Stimulated activated naive CD4-positive, alpha-beta T cell treated with Interleukin-2 at 50 U/mL for 16 hours (primary cell): ENCODE measurements at places on chromosomes 13 and 19.

DNA sequence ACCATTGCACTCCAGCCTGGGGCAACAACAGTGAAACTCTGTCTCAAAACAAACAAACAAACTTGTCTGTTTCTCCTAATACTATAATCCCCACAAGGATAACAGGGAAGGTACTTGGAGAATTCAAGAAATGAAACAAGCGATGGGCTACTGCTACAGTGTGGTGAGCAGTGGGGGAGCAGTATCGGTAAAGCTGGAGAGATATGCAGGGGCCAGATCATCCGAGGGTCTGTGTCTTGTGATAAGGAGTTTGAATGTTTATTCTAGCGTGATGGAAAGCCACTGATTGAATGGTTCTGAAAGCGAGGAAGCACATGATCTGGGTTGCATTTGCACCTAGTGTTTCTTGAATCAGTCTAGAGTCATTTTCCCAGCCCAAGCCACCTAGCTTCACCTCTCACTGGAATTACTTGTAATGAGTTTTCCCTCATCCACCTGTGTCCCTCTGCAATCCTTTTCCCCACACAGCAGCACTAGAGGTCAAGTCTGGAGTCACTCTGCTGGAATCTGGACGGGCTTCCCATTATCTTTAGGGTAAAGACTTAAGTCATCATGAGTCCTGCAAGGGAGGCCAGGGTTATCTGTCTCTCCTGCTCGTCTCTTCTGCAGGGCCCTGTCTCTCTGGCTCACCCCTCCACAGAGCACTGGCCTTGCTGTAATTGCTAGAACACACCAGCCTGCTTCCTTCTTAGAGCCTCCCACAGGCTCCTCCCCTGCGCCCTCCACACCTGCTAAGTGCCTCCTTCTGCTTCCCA is 162.3 kb downstream of the KLF5 start:
- DNase-seq, result no peak

- DNase-seq, result no peak
Measured at GRCh38 chr13:100397627-100398026, 191.0 kb downstream of the GGACT start.

DNA sequence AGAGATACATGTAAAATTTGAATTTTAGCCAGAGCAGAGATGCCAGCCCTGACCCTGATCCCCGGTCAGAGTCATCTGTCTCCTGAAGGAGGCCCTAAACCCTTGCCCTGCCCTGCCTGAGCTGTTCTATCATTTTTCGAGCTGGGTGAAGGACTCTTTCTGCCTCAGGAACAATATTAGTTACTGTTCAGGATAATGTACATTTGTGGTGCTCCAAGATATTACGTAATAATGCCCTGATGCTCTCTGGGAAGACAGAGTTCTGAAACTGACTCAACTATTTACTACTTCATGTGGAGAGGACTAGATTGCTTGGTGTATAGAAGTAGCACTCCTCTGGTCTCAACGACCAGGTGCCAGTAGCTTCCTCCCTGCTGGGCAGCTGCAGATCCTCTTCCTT is 37.9 kb upstream of the UBL3 start:
- no peak for DNase-seq

DNA sequence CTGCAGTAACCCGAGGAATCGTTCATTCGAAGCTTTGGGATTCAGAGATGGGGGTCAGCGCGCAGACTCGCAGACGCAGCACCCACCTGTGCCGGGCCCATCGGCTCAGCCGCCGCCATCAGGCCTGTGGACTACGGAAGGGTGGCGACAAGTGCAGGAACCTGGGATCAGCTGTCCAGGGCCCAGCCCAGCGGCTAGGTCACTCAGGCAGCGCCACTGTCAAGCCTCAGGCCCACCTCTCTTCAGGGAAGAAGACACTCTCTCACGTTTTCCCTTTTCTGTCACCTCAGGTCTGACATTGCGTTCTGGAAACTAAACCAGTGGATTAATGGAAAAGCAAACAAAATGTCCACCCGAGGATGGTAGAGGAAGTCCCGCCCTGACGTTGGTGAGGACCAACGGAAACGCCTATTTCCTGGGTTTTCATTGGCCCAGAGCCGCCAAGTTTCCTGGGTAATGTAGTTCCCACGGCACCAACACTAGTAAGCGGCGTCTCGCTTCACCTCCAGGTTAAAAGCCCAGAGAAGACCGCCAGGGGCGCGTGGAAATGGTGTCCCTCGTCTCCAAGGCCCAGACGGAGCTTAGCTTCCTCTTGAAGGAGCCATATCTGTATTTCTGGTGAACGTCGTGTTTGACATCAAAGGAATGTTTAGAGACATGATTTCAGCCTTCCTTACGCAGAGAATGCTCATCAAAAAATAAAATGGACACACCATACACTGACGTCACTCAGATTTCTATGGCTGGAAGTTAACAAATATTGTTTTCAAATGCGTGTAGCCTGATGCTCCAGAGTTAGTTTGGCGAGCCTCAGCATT is at the start of gene ZNF772:
TSS of gene ZNF772 (minus strand) at position 376 of the 818 bp plus-strand sequence. CDS start at position 119, 257 bp downstream.
- peak; percentile 90 for DNase-seq

- no peak for DNase-seq
Measured at GRCh38 chr13:43127827-43128226, 104.4 kb downstream of the DNAJC15 start.

DNA sequence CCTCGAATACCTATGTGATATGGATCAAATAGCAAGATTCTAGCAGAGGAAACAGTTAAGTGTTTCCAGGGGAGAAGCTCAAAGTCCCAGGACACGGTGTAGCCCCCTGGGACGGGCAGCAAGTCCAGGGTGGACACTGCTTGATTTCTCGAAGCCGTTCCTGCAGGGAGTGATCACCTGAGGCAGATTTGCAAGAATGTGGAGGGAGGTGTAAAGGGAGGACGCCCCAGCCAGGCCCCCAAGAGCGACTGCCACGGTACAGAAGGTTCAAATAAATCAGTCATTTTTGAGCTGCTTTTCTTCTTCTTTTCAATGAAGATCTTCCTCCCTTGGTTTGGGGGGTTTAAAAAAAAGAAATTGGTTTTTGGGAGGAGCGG is 41.4 kb downstream of the KLF2 start:
- no peak for DNase-seq

GRCh38 chr13:29752175-29752574 is 98.2 kb downstream of the UBL3 start:
- DNase-seq, result no peak

DNA sequence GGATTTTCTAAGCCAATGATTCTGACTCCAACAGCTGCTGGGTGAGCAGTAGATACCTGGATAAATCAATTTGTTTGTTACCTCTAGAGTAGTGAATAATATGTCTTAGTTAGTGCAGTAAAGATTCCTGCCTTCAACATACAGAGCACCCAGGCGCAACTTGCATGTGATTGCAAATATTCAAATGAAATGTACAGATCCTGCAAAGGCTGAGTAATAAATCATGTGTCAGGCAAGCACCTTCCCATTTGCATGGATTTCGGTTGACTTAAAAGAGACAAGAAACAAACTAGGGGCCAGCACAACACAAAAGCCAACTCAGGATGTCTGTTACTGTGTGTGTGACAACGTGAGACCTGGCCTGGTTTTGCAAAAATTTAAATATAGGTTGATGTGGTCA is 79.7 kb downstream of the TNFSF11 start:
- no peak for DNase-seq

DNA sequence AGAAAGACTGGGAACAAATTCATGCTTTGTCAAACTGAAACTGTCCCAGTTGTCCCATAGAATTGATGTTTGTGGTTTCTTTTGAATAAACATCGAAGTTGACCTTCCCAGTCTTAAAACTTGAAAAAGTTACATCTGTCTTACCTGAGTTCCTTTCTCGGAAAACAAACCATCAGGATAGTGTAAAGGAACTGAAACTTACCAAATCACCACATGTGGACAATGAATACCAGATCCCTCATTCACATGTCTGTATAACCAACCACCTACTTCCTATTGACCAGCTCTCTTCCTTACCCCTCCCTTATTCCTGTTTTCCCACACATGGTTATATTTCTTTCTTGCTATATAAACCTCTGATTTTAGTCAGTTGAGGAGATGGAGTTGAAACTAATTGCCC is 791.7 kb upstream of the PCDH20 start:
- no peak for DNase-seq

- no peak for DNase-seq
Measured at GRCh38 chr13:107912745-107913144, 302.6 kb downstream of the LIG4 start.

DNA sequence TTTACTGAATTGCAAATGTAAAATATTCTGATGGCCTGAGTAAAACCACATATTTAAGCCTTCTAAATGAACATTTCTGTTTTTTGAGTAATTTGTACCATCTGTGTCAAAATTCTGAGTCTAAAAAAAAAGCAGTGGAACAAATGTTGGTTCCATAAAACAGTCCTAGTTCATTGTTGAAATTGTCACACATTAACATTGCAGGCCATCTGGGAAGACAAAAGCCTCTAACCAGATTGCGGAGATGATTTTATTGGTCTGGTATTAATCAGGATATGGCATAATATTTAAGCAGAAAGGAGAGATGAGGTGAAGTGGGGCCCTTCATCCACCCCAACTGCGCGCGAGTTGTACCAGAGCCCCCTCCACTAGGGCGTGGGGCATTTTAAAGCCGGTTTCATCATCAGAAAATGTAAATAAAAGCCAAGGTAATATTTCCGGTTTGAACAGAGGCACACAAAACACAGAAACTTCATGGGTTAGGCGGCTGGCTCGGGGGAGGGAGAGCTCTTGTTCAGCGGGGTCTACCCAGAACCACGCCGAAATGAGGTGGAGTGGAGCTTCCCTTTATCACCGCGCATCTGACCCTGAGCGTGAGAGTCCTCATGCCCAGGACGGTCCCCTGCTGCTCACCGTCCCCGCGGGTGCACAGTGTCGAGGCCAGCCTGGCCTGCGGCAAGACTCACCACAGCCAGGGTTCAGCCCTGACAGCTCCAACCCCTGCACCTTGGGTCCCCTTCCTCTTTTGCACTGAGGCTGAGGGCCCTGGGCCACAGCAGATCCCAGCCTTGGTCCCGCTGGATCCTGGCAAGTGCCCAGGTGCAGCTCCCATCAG is 169.2 kb downstream of the URI1 start:
- no peak for DNase-seq

- DNase-seq, result no peak
Measured at GRCh38 chr19:7076151-7076550, 6.6 kb downstream of the ZNF557 start.

DNA sequence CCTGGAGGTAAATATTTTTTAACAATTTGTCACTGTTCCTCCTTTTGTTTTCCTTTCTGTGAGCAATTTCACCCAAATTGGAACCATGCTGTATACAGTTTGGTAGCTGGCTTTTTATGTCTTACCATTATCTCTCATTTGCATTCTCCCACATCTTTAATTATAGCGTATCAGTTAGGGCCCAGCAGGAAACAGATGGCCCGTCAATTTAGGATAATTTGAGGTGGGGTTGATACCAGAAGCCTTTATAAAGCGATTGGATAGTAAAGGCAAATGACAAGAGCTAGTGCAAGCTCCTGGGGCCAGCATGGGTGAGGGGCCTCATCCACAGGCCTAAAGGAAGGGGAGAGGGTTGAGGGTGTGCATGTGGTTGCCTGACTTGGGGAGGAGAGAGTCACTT is 3.8 kb upstream of the IFNL4 start:
- DNase-seq, result no peak

DNA sequence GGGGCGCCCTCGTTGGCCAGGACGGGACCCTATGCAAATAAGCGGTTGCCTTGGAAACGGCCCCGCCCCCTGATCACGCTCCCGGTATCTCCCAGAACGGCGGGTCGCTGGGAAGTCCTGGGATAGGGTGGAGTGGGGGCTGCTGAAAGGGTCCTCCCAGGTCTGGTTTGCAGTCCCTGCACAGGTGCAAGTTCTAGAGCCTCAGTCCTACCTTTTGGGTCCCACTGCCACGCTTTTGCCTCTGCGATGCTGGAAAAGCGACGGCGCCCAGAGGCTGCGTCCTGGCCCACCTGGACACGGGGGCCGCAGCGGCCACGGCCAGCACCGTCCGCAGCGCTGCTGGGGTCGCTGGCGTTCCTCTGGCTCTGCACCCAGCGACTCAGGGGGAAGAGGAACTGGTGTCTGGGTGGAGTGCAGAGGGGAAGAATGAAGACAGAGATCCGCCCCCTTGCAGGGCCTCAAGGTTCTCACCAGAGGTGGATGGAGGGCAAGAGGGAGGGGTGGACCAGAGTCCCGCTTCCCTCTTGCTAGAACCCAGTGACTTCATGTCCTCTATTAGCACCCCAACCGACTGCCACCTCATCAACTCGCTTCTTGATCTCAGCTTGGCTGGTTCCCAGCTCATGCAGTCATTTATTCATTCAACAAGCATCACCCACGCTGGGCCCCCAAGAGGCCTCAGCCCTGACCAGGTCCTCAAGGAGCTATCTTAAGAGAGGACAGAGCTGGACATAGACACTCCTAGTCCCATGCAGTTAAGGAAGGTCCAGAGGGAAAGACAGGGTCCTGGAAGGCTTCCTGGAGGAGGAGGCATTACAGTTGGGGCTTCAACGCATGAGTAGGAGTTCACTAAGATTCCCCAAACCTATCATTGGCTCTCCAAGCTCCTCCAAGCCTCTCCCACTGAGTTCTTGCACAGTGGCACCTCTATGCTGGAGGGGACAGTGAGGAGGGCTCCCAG is at the start of gene LRRC25:
TSS of gene LRRC25 (minus strand) at position 381 of the 961 bp plus-strand sequence. CDS start 659 bp downstream, outside the sequence.
- DNase-seq, result no peak

DNA sequence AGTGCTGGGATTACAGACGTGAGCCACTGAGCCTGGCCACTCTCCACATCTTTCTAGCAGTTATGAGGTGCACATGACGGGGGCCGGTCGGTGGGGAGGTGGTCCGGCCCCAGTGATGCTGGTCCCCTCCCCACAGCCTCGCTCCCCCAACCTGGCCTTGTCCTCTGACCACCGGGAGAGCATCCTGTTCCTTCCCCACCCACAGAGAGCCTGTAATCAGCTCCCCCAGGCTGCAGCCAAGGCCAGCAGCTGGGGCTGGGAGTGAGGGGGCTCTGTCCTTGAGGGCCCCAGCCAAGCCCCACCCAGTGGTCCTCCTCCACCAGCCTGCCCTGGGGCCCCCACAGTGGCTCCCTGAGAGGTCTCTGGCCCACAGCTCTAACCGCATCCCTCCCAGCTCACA is 3.0 kb upstream of the INSL3 start:
- no peak for DNase-seq

DNA sequence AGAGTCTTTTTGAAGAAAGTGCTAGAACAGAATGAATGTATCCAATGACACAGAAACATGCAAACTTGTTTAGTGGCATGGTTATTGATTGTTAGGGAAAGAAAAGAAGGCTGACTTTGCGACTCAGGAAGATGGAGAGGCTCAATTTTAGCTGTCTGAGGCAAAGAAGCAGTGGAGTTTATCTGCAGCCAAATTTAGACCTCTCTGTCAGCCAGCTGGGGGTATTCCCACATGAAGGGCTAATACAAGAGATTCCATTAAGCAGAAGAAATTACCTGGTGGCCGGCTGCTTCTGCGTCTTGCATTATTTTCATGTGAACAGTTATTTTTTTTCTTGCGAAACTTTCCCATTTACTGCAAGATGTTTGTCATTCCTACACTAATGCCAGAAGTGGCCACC is 240.2 kb upstream of the NBEA start:
- DNase-seq, result no peak

- DNase-seq, result no peak
Measured at GRCh38 chr13:64755961-64756360, 2474.2 kb downstream of the PCDH9 start.

- DNase-seq, result no peak
Measured at GRCh38 chr13:29483211-29483610, 112.3 kb downstream of the SLC7A1 start.
